Effector memory CD8-positive, alpha-beta T cell (primary cell): ENCODE measurements at places on chromosomes 12 and 14.

GRCh38 chr14:66401449-66402095, 84.6 kb upstream of the CCDC196 start:
- DNase-seq, result no peak

- no peak for DNase-seq
These were observed at the start of gene SPTB for GRCh38 chr14:64879635-64880220. Gene SPTB (minus strand): TSS chr14:64879907. CDS start chr14:64823094, 56,813 bp downstream.

DNA sequence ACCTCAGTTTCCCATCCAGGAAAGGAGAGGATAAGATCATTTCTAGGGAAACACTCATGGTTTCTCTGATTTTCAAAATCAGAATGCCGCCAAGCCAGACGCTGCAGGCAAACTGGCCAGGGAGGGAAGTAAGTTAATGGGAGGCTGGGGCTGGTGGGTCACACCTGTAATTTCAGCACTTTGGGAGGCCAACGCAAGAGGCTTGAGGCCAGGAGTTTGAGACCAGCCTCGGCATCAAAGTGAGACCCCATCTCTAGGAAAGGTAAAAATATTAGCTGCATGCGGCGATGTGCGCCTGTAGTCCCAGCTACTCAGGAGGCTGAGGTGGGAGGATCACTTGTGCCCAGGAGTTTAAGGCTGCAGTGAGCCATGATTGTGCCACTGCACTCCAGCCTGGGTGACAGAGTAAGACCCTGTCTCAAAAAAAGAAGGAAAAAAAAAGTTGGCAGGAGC, 587 bp downstream of the SELPLG start:
- no peak for DNase-seq

DNA sequence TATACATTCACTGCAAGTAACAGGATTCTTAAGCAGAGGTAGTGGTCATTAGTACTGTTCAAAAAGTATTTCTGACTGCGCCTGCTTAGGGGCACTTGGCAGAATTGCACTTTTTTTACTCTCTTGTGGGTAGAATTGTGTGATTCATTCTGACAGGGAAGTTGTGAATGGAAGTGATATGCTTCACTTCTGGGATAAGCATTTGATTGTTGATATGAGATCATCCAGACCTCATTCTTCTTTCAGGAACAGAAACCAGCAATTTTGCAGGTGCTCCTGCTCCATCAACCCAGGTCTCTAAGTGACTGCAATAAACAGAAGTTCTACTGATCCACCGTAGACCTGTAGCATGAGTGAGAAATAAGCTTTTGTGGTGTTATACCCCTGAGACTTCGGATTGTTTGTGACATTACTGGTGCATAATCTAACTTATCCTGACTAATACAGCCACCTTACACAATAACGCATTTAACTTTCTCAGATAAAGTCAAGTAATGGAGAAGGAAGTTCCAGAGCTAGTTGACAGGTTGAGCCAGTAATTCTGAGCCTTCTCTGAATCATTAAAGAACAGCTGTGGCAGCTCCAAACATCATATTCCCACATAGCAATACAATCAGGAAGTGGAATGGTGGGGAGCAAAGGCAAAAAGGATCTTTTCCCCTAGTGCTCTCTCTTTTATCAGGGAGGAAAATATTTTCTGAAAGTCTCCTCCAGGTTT, 387.9 kb downstream of the SYT1 start:
- DNase-seq, result no peak

- DNase-seq, result no peak
These were observed 97.9 kb downstream of the RFLNA start for GRCh38 chr12:124392667-124393413.

DNA sequence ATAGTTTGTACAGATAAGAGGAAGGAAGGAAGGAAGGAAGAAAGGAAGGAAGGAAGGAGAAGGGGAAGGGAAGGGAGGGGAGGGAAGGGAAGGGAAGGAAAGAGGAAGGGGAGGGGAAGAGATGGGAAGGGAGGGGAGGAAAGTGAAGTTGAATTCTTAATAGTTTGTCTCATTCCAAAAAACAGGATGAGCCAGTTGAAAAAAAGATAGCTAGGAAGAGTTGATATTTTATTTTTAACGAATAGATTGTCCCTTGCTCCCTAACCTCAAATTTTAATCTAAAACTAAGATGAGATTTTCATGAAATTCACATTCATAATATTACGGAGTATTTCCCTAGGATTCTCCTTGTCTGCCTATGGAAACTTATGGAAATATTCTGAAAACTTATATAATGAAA, 80.7 kb downstream of the ZFC3H1 start:
- no peak for DNase-seq

- no peak for DNase-seq
These were observed 9.5 kb downstream of the CORO1C start for GRCh38 chr12:108721824-108722223.

DNA sequence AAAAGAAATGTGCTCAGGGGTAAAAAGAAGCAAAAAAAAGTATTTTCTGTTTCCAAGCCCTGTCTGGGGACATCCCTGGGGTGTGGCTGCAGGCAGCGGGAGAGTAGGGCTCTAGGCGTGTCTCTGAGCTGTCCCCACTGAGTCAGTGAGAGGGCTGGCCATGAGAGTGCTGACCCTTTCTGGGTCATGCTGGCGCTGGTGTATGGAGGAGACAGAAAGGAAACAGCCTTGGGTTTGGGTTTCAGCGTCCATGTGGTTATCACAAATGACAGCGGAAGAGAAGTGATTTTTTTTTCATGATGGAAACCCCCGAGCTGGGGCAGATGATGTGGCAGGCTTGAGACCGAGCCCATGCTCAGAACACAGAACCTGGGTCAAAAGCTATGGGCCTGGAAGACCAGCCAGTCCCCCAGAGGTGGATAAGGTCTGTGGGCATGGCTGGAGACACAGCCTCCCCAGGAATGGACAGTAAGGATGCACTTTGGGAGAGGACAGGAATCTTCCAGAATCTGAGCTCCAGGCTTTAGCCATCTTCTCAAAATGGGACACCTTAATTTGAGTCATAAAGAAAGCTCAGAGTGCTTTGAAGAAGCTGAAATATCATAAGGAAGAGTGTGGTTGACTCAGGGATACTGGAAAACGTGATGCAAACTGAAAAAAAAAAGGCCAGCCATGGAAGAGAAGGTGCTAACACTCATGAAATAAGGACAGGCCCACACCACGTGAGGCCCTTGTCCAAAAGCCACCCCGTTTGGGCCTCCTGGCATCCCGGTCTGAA, 36.2 kb downstream of the SYNE3 start:
- DNase-seq, result peak; percentile 53

GRCh38 chr12:122172262-122172939, 1.6 kb downstream of the IL31 start:
- DNase-seq, result no peak

GRCh38 chr12:65384240-65384639, 105.8 kb downstream of the MSRB3 start:
- DNase-seq, result no peak

DNA sequence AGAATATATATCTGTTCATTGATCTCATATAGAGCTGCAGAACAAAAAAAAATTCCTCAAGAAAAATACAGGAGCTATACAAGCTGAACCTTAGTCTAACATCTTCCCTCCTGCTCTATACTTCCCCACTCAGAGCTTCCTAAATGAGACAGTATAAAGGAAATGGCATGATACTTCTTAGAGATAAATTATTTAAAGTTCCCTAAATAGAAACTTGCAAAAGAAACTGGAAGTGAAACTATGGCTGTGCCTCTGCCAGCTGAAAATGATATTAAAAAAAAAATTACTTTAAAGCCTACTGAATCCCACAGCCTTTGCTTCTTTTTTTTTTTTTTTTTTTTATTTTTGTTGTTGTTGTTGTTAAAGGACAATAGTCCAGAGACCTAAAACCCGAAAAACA, 11.6 kb upstream of the NEK9 start:
- no peak for DNase-seq

DNA sequence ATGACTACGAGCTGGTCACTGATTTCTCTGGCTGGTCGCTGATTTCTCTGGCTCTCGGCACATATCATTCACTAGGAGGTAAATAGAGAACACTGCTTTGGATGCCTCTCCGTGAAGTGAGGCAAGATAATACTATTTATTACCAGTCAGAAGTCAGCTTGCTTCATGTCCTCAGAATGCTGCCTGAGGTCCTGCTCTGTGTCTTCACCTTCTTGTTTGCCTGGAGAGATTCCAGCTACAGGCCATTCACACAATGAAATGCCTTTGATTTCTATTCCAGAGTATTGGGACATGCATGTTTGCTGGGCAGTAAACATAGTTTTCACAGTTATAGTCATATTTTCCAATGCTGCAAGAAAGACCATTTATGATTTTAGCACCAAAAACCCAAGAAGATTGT, 106.7 kb downstream of the AEBP2 start:
- DNase-seq, result no peak

DNA sequence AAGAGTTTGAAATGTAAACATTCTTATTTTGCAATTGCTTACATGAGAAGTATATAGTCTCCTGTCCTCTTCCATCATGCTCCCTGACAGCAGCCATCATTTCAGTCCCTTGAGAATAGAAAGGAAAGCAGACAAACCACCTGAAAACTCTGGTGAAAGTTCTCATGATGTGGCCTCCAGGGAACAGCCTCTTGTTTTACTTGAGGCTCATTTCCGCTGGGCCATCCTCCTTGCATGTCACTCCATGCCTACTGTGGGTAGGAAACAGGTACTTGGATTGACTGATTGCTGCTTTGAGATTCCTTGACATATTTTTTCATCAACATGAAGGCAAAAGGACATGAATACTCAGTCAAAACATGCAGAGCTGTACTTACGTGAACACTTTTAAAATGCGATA, 6.0 kb downstream of the SYT1 start:
- DNase-seq, result no peak

- no peak for DNase-seq
These were observed 6.7 kb upstream of the VASH1 start for GRCh38 chr14:76754586-76754985.

DNA sequence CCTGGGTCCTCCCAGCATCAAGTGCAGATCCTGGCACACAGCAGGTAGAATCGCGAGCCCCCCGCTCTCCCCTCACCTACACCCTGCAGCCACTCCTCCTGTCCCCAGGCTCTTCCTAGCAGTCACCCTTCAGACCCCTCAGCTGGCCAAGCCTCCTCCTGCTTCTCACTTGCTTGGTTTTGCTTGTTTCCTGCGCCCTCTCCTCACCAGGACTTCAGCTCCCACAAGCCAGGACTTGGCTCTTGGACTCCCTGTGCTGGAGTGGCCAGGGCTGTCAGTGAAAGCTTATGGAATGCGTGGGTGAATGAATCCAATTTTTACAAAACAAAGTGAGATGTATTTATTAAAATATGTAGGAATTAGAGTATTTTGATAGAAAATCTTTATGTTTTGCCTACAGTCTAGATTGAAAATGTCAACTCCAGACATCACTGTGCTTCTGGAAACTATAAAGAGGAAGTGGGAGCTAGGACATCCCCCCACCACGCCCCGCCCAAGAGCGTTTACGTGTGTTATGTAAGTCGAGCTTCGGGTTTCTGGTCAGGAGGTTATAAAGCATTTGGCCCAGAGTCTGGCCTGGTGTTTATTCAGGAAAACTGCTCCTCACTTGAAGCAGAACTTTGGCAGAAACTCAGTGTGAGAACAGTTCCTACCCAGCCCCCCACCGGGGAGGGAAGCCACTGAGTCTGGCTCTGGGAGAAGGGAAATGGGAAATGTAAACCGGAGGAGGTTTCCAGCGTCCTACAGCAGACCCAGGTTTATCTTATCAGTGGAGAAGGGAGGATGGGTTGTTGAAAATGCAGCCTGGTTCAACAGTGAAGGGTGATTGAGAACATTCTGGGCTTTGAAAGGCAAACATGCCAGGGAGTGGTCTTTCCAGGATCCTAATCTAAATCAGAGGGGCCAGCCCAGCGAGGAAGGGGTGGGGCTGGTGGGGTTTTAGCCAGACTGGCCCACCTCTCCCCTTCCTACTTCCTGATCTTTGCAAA, 8.8 kb downstream of the ALDH2 start:
- no peak for DNase-seq

DNA sequence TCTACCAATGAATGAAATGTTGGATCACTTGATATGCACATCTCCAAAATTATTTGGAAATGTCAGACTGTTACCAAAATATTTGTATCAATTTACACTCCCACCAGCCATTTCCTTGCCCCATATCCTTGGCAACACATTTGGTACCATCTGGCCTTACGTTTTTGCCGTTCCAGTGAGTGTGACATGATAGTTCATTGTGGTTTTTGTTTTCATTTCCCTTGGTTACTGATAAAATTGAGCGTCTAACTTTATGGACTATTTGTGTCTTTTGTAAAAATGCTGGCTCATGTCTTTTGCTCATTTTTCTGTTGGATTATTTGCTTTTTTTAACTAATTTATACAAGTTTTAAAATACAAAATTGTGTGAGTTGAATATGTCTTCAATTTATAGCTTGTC, 11.0 kb downstream of the KLHDC1 start:
- no peak for DNase-seq

DNA sequence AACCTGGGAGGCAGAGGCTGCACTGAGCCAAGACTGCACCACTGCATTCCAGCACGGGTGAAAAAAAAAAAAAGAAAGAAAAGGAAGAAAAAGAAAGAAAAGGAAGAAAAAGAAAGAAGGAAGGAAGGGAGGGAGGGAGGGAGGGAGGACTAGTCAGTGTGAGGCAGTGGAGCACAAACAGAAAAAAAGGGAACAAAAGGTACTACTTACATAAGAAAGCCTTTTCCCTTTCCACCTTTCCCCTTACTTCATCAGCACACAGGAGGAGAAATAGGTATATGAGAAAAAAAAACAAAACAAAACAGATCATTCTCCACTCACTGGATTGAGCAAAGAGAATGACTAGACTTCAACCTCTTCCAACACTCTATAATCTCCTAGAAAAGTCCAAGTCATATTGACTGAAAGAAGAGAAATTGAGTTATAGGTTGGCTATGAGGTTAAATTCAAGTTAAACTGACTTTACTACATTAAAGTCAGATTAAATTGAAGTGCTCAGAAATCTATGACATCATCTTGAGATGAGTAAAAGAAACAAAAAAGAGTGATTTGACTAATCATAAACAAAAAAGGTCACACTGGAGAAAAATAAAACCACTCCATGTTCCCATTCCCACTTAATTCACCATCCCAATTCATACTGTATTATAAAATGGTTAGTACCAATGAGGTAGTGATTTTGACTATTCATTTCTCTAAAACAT, 43.6 kb downstream of the NOVA1 start:
- no peak for DNase-seq

DNA sequence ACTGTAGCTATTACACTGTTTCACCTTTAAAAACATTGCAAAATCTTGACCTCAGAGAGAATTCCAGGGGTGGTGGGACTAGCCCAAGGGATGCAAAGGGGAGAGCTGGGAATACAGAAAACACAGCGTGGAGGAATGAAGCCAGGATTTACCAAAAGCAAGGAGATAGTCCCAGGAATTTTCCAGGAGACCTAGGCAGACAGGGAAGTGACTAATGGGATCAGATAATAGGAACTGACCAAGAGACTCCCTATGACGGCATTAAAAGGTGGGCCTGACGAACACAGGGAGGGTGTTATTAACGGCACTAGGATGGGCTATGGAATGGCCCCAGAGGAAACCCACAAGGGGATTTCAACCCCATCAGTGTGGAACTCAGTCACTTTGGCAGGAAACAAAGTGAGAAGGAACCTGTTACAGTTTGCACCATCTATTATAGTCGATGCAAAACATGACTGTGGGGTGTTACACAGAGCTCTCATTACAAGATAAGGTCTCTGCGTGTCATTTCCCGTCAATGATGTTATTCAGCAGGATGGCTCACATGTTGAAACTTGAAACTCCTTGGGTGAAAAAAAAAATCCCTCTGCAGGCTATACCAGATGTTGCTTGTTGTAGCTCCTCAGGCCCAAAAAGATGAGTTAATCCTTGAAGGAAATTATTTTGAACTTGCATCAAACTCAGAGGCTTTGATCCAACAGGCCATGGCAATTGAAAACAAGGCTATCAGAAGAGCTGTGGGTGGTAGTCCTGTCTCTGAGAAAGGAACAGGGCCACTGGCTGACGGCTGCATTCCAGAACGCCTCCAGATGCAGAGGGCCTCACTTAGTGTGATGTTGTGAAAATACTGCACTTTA, 58.7 kb downstream of the DRAM1 start:
- DNase-seq, result no peak
